Central memory CD8-positive, alpha-beta T cell (primary cell): ENCODE measurements at places on chromosomes 3 and 15.

DNA sequence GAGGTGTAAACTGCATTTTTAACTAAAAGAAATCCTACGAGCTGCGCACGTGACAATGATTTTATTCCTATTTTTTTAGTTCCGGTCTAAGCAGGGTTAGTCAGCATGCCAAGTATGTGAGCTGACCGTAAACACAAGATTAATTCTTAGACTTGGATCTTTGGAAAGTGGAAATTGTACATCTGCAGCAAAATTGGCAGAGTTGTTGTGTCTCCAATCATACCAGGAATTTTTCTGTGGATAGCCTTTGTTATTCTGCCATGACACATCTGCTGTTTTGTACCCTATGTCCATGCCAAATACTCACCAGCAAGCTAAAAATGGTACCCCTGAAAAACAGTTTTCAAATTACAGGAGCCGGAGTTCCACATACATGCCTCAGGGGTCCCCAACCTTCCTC is 562.5 kb downstream of the UNC13C start:
- no peak overlapping the region for H3K27ac ChIP-seq
- H3K4me3 ChIP-seq: no peak overlapping the region
- no peak for DNase-seq
- H3K36me3 ChIP-seq: no peaks in the 10 kb centered on the region
- no peaks in the 10 kb centered on the region for H3K27me3 ChIP-seq

DNA sequence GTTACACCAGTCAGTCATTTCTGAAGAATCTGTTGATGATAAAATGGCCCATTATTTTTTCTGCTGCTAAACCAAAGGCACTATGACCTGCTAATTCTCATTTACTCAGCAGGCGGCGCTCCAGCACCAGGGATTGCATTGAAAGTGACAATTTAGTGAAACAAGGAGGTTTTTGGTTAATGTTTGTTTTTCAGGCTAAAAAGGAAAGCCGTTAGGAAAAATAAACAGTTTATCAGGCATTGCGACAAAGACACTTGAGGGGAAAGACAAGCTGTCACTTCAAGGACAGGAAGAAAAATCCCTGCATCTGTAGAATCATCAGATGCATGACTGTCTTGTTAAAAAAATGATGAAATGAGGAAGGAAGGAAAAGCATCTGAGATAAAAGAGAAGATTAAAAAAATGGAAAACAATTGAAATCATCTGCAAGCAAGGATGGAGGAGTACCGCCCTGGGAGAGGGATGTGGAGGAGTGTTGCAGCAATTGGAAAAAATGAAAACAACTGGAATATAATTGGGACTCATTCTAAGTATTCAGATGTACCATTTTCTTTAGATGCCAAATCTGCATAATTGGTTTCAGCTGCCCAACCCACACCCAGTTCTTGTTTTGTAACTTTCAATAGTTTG is 54.0 kb downstream of the NR1D2 start:
- H3K27me3 ChIP-seq: peaks cover 32% of the 10 kb centered on the region
- no peak overlapping the region for H3K27ac ChIP-seq
- H3K36me3 ChIP-seq: peaks cover 3% of the 10 kb centered on the region
- H3K4me1 ChIP-seq: peaks cover 4% of the 10 kb centered on the region

- no peak for DNase-seq
- H3K36me3 ChIP-seq: peaks cover 3% of the 10 kb centered on the region
- H3K27me3 ChIP-seq: peaks cover under 1% of the 10 kb centered on the region
- peaks cover 2% of the 10 kb centered on the region for H3K4me1 ChIP-seq
- H3K4me3 ChIP-seq: no peak overlapping the region
Measured at GRCh38 chr15:65309882-65310418, 5.5 kb downstream of the RNU5B-1 start.

- peaks cover 6% of the 10 kb centered on the region for H3K4me1 ChIP-seq
- no peak for DNase-seq
- peaks cover 51% of the 10 kb centered on the region for H3K27me3 ChIP-seq
- no peak overlapping the region for H3K4me3 ChIP-seq
Measured at GRCh38 chr15:75732177-75732808, 19.6 kb upstream of the CSPG4 start.

DNA sequence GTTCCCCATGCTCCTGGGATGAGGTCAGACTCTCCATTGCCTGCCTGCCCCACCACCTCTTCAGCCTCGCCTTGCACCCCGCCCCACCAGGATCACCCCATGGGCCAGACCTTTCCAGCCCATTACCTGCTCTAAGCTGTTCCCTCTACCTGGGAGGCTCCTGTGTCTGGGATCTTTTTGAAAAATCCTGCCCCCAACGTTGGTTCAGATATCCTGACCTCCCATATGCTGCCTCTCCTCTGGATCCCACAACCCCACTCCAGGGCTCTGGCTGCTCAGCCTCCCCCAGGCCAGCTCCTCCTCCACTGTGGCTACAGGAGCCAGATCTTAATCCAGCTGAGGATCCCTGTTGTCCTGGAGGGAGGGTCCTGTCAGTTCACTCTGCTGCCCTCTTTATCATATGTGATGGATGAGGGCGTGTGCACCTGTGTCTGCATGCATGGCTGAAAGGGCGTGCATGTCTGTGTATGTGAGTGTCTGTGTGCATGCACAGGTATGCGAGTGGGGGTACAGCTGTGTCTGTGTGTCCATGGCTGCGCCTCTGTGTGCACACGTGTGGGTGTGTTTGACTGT is 21.7 kb upstream of the ALAS1 start:
- no peaks in the 10 kb centered on the region for H3K36me3 ChIP-seq
- H3K4me1 ChIP-seq: no peaks in the 10 kb centered on the region
- H3K27me3 ChIP-seq: no peaks in the 10 kb centered on the region
- no peak for DNase-seq
- H3K4me3 ChIP-seq: no peak overlapping the region

DNA sequence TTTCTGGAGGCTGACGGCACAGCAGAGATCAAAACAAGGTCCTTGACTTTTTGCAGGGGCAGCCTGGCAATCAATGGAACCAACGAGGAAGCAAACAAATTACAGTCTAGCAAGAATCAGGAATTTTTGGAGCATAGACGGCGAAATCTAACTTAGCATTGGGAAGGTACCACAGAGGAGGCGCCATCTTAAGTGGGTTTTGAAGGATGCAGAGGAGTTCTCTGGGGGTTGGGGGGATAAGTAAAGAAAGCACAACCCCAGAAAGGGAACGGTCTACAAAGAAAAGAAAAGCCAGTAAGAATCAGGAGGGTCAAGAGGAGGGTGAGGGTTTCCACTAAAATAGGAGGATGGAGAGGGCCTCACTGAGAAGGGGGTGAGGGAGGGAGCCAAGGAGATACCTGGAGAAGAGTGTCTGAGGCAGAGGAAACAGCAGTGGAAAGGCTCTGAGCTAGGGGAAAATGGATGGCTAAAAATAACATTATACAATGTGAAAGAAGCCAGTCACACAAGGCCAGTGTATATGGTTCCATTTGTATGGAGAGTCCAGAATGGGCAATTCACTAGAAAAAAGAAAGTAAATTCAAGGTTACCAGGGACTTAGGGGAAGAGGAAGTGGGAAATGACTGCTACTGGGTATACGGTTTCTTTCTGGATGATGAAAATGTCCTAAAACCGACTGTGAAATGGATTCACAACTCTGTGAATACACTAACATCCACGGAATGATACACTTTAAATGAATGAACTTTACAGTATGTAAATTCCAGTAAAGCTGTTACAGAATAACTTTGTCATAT is 25.2 kb upstream of the IQSEC1 start:
- H3K36me3 ChIP-seq: peaks cover 3% of the 10 kb centered on the region
- DNase-seq: no peak
- no peak overlapping the region for H3K27ac ChIP-seq
- H3K4me3 ChIP-seq: no peak overlapping the region
- no peaks in the 10 kb centered on the region for H3K4me1 ChIP-seq
- peaks cover 24% of the 10 kb centered on the region for H3K27me3 ChIP-seq

DNA sequence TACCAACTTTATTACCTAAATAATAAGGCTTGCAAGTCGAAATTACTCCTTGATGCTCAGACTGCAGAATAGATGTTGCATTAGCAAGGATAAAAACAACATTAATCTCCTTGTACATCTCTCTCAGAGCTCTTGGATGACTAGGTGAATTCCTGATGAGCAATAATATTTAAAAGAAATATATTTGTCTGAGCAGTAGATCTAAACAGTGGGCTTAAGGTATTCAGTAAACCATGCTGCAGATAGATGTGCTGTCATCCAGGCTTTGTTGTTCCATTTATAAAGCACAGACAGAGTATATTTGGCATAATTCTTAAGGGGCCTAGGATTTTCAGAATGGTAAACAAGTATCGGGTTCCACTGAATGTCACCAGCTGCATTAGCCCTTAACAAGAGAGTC is 257.1 kb downstream of the TUSC7 start:
- H3K27ac ChIP-seq: no peak overlapping the region
- no peak for DNase-seq
- no peak overlapping the region for H3K4me3 ChIP-seq
- H3K4me1 ChIP-seq: no peaks in the 10 kb centered on the region
- H3K36me3 ChIP-seq: no peaks in the 10 kb centered on the region

- no peak overlapping the region for H3K27ac ChIP-seq
- no peaks in the 10 kb centered on the region for H3K36me3 ChIP-seq
- no peak overlapping the region for H3K4me3 ChIP-seq
- H3K4me1 ChIP-seq: no peaks in the 10 kb centered on the region
- H3K27me3 ChIP-seq: peaks cover 42% of the 10 kb centered on the region
- DNase-seq: no peak
Measured at GRCh38 chr3:98710067-98710659, 53.0 kb upstream of the ST3GAL6 start.

DNA sequence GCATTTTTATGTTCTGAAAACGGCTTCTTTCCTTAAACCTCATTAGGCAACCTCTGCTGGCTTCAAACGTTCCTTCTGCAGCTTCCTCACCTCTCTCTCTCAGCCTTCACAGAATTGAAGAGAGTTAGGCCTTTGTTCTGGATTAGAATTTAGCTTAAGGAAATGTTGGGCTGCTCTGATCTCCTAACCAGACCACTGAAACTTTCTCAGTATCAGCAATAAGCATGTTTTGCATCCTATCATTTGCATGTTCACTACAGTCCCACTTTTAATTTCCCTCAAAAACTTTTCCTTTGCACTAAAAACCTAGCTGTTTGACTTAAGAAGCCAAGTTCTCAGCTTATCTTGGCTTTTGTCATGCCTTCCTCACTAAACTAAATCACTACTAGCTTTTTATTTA is 49.5 kb downstream of the SMARCC1 start:
- no peaks in the 10 kb centered on the region for H3K27me3 ChIP-seq
- no peak for DNase-seq
- H3K4me3 ChIP-seq: no peak overlapping the region
- peaks cover 6% of the 10 kb centered on the region for H3K4me1 ChIP-seq
- H3K36me3 ChIP-seq: peaks cover 65% of the 10 kb centered on the region
- H3K27ac ChIP-seq: peak overlapping the region; percentile 42

DNA sequence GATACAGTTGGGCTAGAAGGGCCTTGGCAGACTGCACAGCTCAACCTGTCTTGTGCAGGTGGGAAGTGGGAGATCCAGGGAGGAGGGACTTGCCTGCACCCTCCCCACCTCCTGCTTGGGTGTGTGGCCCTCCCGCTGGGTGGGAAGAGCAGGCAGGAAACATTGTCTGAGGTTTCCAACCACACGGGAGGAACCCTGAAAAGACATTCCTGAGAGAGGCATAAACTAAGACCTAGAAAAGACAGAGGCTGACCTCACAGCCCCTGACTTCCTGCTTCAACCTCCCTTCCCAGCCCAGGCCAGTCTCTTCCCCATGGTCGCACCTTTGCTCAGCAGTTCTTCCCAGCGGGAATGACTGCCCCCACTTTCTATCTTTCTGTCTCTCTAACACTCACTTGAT is 46.3 kb upstream of the INSYN1 start:
- no peaks in the 10 kb centered on the region for H3K36me3 ChIP-seq
- no peaks in the 10 kb centered on the region for H3K27me3 ChIP-seq
- H3K27ac ChIP-seq: no peak overlapping the region
- H3K4me3 ChIP-seq: no peak overlapping the region
- DNase-seq: no peak

GRCh38 chr15:44910981-44911625 is 45.4 kb upstream of the TERB2 start:
- no peak overlapping the region for H3K27ac ChIP-seq
- no peaks in the 10 kb centered on the region for H3K36me3 ChIP-seq
- no peaks in the 10 kb centered on the region for H3K27me3 ChIP-seq
- H3K4me1 ChIP-seq: no peaks in the 10 kb centered on the region

DNA sequence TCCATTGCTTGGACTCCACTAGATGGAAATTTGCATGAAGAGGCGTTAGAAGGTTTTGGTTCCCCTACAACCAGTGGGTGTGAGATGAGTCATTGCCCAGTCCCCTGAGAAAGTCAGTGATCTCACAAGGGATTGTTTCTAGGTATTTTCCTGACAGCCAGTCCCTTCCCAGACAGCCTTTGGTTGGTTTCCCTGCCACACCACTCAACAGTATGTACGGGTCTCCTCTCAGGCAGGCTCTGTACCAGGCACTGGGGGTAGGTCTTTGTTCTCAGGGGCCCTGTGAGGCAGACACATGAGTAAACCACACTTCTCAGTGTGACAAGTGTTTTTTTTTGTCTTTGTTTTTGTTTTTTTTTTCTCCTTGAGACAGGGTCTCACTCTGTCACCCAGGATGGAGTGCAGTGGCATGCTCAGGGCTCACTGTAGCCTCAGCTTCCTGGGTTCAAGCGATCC is 4.0 kb downstream of the LAMP3 start:
- no peaks in the 10 kb centered on the region for H3K27me3 ChIP-seq
- H3K4me3 ChIP-seq: no peak overlapping the region
- peaks cover 12% of the 10 kb centered on the region for H3K4me1 ChIP-seq
- DNase-seq: no peak
- H3K27ac ChIP-seq: no peak overlapping the region

DNA sequence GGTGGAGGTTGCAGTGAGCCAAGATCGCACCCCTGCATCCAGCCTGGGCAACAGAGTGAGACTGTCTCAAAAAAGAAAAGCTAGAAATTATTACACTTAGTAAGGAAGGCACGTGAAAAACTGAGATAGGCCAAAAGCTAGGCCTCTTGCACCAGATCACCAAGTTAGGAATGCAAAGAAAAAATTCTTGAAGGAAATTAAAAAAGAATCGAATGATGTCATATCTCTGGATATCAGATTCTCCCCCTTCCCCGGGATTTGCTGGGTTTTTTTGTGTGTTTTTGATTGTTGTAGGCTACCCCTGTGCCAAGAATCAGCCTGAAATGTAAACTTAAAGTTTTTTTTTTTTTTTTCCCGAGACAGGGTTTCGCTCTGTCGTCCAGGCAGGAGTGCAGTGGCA is 17.4 kb downstream of the PTPN23 start:
- H3K27ac ChIP-seq: no peak overlapping the region
- H3K4me3 ChIP-seq: no peak overlapping the region
- peaks cover 29% of the 10 kb centered on the region for H3K36me3 ChIP-seq
- peaks cover 32% of the 10 kb centered on the region for H3K4me1 ChIP-seq
- no peak for DNase-seq
- no peaks in the 10 kb centered on the region for H3K27me3 ChIP-seq

DNA sequence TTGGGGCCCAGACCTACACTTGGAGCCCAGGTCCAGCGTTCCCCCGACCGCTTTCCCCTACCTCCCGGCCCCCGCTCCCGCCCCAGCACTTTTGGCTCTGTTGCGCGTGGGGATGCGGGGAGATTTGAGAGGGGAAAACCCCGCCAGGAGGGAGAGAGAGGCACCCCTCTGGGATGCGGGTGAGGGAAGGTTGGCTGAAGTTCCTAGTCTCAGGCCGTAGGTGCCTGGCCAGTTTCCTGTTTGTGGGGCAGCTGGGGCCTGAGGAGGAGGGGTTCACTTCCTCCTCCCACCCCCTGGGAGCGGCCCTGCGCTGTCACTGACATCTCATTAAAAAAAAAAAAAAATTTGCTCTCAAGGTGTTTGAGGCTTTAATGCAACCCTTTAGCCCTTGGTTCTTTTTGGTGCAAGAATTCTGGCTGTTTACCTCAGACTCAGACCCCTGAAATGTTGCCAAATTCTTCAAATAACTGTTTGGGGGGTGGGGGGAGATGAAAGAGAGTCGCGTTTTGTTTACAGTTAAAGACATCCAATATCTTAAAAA is 2.6 kb downstream of the FAM43A start:
- peaks cover 7% of the 10 kb centered on the region for H3K36me3 ChIP-seq
- peak overlapping the region; percentile 87 for H3K4me3 ChIP-seq
- peaks cover 41% of the 10 kb centered on the region for H3K4me1 ChIP-seq
- H3K27ac ChIP-seq: peak overlapping the region; percentile 17
